ENCODE measurements at places on chromosomes 11 and 22.
A peak's percentile ranks its signal among the peaks of the same experiment; 100 is the strongest.

- DNase-seq, result no peak
These were observed 110.9 kb upstream of the B3GAT1 start for GRCh38 chr11:134522782-134523570.

- no peak for DNase-seq
These were observed 725.0 kb downstream of the METTL15 start for GRCh38 chr11:28833169-28833568.

DNA sequence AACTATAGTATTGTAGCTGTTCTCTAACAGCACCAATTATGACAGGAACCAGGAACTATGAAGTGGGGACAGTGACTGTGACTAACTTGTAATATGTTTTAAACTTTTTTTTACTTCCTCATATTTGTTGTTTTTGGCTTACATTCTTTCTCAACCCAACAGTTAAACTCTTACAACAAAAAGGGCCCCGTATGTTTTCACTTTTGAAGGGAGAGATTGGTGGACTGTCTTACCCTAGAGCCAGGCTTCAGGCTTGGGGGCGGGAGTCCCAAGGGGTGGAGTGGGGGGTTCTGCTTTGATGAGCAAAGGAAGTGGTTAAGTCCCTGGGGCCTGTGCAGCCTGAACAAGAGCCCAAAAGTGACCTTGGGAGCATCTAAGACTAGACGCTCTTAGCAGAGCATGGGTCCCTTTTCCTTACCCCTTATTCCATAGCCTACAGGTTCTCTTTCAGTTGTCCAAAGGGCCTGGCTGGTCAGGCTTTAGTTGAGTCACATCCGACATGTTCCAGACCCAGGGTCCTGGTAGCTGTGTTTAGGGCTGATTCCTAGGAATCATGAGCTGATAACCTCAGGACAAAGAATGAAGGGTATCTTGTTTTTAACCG lies 38.8 kb downstream of the STIM1 start:
- DNase-seq, result peak; percentile 19

GRCh38 chr11:93166862-93167261 lies 30.9 kb downstream of the SLC36A4 start:
- no peak for DNase-seq

- no peak for DNase-seq
These were observed 1282.1 kb downstream of the TBC1D22A start for GRCh38 chr22:48044487-48045060.

GRCh38 chr22:49966774-49967705 lies 6.5 kb downstream of the PIM3 start:
- no peak for DNase-seq

GRCh38 chr22:49829044-49829853 lies 1.6 kb upstream of the BRD1 start:
- DNase-seq, result no peak

DNA sequence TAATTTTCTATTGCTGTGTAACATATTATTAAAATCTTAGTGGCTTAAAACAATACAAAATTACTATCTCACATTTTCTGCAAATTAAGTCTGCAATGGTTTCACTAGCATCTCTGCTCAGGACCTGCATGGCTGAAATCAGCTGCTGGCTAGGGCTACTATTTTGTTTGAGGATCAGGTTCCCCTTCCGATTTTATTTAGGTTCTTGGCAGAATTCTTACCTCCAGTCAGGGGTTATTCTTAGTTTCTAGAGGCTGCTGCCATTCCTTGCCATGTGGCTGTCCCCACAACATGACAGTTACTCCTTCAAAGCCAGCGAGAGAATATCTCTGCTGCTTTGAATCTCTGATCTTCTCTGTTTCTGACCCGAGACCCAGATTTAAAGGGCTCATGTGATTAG lies 424.5 kb upstream of the ANO5 start:
- DNase-seq, result no peak

DNA sequence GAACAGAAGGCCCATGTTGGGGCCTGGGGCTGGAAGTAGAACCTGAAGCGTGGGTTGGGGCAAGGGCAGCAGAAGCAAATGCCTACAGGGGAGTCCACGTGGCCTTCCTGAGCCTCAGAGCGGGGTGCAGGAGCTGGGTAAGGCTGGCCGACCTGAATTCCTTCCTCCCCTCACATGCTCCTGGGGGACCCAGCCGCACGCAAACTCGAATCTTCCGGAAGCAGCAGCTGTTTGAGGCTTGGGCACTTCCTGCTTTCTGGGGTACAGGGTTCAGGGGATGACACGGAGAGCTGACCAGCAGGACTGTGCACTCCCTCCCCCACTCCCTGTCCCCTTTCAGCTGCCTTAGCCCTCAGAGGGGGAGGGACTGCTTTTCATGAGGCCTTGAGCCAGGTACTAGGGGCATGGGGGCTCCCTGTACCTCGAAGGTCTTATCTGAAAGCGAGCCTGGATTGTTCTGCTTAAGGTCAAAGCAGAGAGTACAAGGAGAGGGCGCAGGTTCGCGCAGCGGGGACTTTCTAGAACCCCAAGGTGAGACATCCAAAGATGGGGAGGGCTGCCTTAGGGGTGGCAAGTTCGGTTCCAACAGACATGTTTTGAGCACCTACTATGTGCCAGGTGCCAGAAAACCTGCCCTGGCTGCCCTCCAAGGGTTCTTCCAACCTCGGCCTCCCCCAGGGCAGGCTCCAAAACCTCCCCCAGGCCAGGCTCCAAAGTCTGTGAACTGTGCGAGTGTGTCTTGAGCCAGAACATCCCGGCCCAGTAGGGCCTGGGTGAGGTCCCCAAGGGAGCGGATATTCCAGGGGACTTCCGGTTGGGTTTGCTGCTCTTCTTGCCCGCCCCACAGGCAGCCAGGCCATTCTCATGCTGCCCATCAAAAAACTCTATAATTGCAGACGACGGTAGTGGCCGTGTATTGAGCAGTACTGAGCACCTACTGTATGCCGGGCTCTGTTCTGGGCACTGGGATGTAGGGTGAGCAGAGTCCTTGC lies 1.7 kb downstream of the NCF4 start:
- peak; percentile 19 for DNase-seq

DNA sequence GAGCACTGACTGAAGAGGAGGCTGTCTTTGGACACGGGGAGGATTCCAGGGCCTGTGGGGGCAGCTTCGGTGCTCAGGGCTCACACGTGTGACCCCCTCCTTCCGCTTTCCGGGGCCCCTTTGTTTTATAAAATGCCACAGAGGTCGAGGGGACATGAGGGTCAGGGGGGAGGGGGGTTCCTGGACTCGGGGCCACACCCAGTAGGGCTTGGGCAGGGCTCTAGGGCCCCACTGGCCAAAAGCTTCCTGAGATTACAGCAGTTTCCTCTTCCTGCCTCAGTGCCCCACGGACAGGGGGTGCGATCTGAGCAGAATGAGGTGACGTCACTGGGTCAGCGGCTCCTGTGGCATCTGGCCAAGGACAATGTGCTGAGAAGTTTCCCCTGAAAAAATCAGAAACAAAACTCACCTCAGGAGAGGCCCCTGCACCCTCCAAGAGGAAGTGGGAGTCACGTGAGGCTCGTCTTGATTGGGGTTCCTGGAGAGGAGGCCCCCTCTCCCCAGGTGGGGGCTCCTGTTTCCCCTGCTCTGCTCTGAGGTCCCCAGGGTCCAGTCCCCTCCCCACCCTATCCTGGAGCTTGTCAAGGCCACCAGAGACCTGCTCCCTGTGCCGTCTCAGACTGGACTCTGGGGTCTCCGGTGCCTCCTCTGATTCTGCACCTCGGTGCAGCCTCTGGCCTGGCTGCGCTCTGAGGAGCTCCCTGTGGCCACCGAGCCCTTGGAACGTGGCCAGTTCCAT lies 6.4 kb upstream of the IFITM3 start:
- peak; percentile 76 for DNase-seq

GRCh38 chr11:116072133-116072532 lies 567.9 kb upstream of the CADM1 start:
- DNase-seq, result no peak

DNA sequence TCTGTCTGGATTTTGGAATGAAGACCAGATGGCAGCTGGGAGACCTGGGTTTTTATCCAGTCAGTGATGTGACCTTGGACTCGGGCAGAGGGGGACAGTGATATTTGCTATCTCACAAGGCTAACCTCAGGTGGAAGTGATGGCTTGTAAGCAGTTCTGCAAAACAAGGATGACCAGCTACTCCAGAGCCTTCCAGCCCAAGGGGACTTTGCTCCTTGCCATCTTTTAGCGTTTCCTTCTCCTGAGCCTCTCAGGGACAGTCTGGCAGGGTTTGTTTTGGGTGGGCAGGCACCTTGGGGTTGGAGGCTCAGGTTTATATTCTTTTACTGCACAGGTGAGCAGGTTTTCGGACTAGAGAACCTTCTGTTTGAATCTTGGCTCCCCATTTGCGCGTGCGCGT lies 9.5 kb upstream of the OSBP2 start:
- no peak for DNase-seq

GRCh38 chr11:6202041-6202440 lies 3.0 kb downstream of the OR52W1 start:
- DNase-seq, result no peak

DNA sequence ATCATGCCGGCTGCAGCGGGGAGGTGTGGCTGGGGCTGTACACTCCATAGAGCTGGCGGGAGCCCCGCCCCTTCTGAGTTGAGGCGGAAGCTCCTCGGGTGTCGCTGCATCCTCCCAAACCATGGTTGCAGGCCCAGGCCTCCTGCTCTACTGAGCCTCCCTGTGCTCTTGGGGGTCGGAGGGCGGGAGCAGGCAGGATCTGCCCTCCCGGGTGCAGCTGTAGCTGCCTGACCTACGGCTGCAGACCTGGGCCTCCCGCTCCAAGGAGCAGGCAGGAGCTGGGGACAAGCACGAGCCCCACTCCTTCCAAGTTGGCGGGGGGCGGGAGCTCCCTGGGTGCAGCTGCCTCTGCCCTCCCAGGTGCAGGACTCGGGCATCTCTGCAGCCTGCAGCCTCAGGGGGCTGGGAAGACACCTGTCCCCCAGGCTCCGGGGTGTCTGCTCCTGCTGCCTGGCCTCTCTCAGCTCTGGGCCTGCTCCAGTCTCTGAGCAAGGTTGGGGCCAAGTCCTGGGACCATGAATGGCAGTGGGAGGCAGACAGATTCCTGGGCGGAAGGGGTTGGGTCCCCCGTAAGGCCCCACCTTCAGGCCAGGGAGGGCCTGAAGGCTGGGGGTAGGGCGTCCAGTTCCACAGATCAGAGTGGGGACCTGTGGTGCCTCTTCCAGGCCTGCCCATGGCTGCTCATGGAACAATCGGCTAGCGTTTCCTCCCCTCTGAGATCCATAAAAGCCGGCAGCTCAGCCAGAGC lies 46.4 kb upstream of the SC5D start:
- DNase-seq, result no peak

DNA sequence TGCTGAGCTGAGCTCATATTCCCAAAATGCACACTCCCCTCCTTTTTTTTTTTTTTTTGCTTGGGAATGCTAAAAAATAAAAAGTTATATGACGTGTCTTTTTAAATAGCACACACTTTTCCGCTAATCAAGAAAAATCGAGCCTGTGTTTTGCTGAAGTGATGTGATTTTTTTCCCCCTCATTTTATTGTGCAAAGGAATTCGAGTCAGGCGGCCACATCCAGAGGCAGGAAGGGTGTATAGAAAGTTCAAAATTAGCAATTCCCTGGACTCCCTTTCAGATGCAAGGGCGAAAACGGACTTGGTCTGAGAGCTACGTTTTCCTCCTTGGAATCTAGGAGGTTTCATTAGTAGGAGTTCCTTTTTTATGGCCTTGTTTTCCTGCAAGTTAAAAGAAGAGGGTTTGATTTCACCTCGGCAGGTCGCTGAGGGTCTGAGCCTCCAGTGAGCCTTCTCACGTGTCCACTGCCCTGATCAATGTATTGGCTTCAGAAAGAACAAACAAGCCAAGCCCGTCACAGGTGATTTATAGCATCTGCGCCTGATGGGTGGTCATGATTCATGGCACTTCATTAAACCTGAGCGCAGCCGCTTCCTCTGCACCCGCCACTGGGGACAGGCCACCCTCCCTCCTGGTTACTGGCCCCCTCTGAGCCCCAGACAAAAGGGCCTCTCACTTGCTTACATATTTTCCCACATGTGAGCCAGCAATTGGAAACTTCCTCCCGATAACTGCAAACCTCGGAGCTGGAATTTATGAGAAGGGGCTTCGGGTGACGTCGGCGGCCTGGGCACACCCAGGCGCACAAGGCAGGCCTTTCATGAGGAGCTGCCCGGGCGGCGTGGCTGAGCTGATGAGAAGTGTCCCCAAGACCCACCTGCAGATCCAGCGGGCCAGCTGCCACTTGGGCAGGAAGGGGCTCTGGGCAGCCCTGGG lies 64.4 kb upstream of the LINC01488 start:
- DNase-seq, result no peak

GRCh38 chr11:101775033-101775432 lies 139.8 kb upstream of the CEP126 start:
- no peak for DNase-seq

DNA sequence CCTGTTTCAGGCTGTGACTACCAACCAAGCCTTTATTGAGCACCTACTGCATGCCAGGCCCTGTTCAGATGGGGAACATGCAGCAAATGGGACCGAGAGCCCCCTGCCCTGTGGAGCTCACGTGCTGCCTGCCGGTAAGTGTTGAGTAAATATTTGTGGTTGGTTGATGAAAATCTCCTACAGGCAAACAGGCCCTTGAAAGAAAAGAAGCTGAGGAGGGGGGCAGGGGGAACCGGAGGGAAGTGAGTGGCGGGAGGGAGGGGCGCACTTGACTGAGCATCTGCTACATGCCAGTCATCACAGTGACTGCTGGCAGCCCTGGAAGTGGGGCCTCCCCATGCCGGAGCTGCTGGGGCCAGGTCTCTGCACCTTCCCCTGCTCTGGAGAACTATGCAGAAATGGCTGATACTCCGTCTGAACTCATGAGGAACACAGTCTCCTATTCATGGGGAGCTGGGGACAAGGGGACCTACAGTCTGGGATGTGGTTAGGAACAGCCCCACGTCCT lies 34.2 kb downstream of the MACROD1 start:
- DNase-seq, result no peak

DNA sequence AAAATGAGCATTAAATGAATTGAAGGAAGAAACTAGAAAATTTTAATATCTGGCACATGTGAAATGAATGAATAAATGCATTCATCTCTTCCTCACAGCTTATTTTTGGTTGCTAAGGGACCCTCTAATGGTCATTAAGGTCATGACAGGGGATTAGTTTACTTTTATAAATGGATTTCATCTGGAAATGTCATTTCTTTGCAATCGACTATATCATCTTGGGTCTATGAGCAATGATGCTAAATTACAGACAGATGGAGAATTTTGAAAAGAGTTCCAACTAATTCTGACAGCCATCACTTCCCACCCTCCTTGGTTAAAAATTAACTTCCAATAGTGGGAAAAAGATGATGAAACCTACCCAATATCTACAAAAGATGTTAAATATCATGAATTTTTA lies 98.0 kb downstream of the KIF18A start:
- no peak for DNase-seq

- peak; percentile 19 for DNase-seq
These were observed 1.7 kb downstream of the EP300 start for GRCh38 chr22:41094041-41094593.

GRCh38 chr11:45806937-45807791 lies 2.2 kb downstream of the SLC35C1 start:
- DNase-seq, result no peak

DNA sequence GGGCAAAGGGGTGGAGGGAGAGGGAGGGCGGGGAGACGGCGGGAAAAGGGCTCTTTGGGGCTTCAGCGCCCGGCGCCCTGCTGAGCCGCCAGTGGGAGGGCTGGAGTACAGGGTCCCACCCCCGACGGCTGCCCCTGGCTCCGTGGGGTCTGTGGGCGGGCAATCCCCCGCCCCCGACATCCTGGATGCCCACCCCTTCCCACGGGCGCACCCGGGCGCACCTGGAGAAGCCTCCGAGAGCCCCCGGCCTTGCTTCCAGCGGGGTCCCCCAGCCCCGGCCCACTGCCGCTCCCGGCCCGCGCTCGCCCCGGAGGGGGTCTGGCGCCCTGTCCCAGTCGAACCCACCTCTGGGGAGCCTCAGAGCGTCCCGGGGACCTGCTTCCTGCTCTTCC lies 394 bp downstream of the CHRM4 start:
- DNase-seq, result no peak

Measured in CD4-positive, alpha-beta T cell treated with Interleukin-17A for 4 hours (primary cell).